ENCODE measurements at places on chromosomes 16 and 17. TPM values are rescaled to one million over a fixed set of nuclear protein-coding genes. Genes with fewer than 3 reads are reported as not detected.
A peak's percentile ranks its signal among the peaks of the same experiment; 100 is the strongest.

GRCh38 chr16:73022534-73022933, 25.4 kb downstream of the ZFHX3 start:
- no peak overlapping the region for H3K4me3 ChIP-seq
- no peaks in the 10 kb centered on the region for H3K4me1 ChIP-seq
- H3K36me3 ChIP-seq = no peaks in the 10 kb centered on the region
- no peaks in the 10 kb centered on the region for H3K27me3 ChIP-seq

- no peak for DNase-seq
- peaks cover 45% of the 10 kb centered on the region for H3K4me1 ChIP-seq
- peak overlapping the region; percentile 55 for H3K27ac ChIP-seq
- no peaks in the 10 kb centered on the region for H3K27me3 ChIP-seq
- peaks cover 14% of the 10 kb centered on the region for H3K36me3 ChIP-seq
Measured at GRCh38 chr17:57531648-57532504, 213.2 kb downstream of the CCDC182 start.

DNA sequence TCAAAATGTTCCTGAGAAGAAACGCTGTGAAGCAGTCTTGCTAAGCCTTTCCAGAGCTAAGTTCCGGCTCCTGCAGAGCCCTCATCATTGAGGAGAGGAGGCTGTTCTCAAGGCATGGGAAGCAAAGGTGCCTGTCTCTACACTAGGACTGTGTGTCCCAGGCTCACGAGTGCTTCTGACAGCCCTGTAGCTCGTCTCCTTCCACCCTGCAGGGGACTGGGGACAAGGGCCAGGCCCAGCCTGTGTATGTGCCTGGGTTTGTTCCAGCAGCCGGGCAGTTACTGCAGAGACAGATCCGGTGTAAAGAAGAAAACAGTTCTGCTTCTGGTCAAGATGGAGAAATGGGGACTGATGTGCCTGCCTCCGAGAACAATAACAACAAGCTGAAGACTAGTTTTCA, 156.0 kb downstream of the ENGASE start:
- H3K4me3 ChIP-seq = no peak overlapping the region
- H3K27ac ChIP-seq = no peak overlapping the region
- peaks cover 1% of the 10 kb centered on the region for H3K27me3 ChIP-seq
- DNase-seq = no peak
- H3K36me3 ChIP-seq = no peaks in the 10 kb centered on the region
- no peaks in the 10 kb centered on the region for H3K4me1 ChIP-seq

DNA sequence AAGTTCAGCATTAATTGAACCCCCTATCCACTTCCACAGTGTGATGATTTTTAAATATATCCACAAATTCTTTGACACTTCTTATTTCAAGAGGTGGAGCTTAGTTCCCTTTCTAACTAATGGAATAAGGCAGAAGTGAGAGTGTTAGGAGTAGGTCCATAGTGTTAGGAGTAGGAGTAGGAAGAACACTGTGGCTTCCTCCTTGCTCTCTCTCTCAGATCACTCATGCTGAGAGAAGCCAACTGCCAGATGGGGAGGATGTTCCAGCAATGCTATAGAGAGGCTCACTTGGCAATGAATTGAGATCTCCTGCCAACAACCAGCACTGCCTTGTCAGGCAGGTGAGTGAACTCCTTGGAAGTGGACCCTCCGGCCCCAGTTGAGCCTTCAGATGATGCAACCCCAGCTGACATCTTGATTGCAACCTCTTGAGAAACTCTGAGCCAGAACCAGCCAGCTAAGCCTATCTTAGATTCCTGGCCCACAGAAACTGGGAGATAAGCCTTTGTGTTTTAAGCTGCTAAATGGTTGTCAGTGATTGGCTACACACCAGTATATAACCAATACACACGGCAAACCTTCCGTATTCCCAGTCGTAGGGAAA, 44.3 kb downstream of the SPECC1 start:
- peaks cover 9% of the 10 kb centered on the region for H3K27me3 ChIP-seq
- no peaks in the 10 kb centered on the region for H3K4me1 ChIP-seq
- no peak for DNase-seq
- no peak overlapping the region for H3K4me3 ChIP-seq
- no peak overlapping the region for H3K27ac ChIP-seq
- no peaks in the 10 kb centered on the region for H3K36me3 ChIP-seq

GRCh38 chr16:15843635-15844279, 13.1 kb downstream of the MYH11 start:
- no peak for DNase-seq
- no peak overlapping the region for H3K27ac ChIP-seq
- no peaks in the 10 kb centered on the region for H3K36me3 ChIP-seq
- peaks cover 7% of the 10 kb centered on the region for H3K27me3 ChIP-seq

- no peak for DNase-seq
- no peaks in the 10 kb centered on the region for H3K4me1 ChIP-seq
- H3K27ac ChIP-seq = no peak overlapping the region
- peaks cover 26% of the 10 kb centered on the region for H3K27me3 ChIP-seq
Measured at GRCh38 chr17:4610656-4611055, 26.3 kb downstream of the SMTNL2 start.

DNA sequence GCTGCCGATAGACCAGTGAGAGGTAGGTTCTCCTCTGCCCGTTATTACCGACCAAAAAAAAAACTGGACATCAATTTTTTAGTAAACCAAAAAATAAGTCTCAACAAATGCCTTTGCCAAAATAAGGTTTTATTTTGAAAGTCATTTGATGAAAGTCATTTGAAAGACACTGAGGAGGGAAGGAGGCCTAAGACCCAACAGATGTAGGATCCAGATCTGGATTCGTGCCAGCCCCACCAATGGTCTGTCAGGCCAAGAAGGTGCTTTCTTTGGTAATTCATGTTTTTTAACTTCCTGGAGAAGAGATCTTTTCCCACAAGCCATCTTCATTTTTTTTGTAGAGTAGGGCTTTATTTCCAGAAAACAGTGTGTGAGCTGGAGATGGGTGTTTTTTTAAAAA, 18.1 kb downstream of the NTAN1 start:
- H3K36me3 ChIP-seq = peaks cover 33% of the 10 kb centered on the region
- H3K4me1 ChIP-seq = no peaks in the 10 kb centered on the region
- H3K4me3 ChIP-seq = no peak overlapping the region
- no peak for DNase-seq
- H3K27ac ChIP-seq = no peak overlapping the region

The WNK4 gene
- total RNA-seq = 0.29 TPM

DNA sequence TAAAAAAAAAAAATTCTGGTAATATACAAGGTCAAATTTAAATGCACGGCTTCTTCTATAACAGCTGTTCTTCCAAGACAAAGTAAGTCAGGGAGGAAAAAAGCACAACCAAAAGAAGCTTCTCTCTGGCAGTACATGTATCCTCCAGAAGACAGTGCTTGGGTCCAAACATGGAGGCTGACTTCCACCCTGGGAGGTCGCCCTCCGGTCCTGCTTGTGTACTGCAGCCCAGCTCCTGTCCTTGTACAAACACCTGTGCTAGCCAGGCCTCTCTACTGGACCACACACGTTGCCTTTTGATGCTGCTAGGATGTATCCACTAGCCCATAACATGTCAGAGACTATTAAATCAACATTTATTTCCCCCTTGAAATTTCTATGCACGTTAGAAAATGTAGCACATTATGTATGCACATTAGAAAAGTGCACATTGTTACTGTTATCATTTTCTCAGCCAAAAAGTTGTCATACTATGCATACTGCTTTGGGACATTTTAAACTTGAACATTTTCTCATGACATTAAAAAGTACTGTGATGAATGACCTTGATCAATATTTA, 21.9 kb downstream of the TEKT3 start:
- H3K4me3 ChIP-seq = no peak overlapping the region
- H3K27me3 ChIP-seq = peaks cover 5% of the 10 kb centered on the region
- DNase-seq = no peak
- H3K27ac ChIP-seq = no peak overlapping the region
- H3K36me3 ChIP-seq = no peaks in the 10 kb centered on the region
- H3K4me1 ChIP-seq = no peaks in the 10 kb centered on the region

GRCh38 chr17:80246266-80246681, 14.4 kb upstream of the RNF213 start:
- H3K4me1 ChIP-seq = no peaks in the 10 kb centered on the region
- no peak overlapping the region for H3K4me3 ChIP-seq
- no peaks in the 10 kb centered on the region for H3K27me3 ChIP-seq
- no peak overlapping the region for H3K27ac ChIP-seq
- H3K36me3 ChIP-seq = no peaks in the 10 kb centered on the region

GRCh38 chr17:45227101-45227925, 5.6 kb downstream of the FMNL1 start:
- H3K4me1 ChIP-seq = peaks cover 86% of the 10 kb centered on the region
- peak overlapping the region; percentile 97 for H3K27ac ChIP-seq
- no peaks in the 10 kb centered on the region for H3K27me3 ChIP-seq
- H3K36me3 ChIP-seq = peaks cover 20% of the 10 kb centered on the region
- no peak for DNase-seq

GRCh38 chr16:82609140-82609539, 17.6 kb upstream of the CDH13 start:
- H3K4me3 ChIP-seq = no peak overlapping the region
- H3K4me1 ChIP-seq = no peaks in the 10 kb centered on the region
- no peak for DNase-seq
- H3K27me3 ChIP-seq = peaks cover 6% of the 10 kb centered on the region
- H3K27ac ChIP-seq = no peak overlapping the region

DNA sequence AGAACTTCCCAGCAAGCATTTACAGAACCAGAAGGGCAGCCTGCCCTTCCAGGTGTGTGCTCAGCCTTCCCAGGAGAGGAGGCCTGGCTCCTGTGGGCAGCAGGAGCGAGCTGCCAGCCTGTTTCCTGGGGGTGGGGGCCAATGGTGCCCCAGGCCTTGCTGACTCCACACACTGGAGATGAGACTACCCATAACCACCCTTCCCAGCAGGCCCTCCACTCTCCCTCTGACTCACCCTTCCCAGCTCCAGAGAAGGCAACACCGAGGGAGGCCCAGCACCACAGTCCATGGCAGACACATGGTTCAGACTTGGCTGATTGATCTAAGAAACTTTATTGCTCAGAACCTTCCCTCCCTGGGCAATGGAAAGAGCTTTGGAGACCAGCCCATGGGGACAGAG, 1.8 kb upstream of the PRSS53 start:
- no peaks in the 10 kb centered on the region for H3K27me3 ChIP-seq
- H3K4me3 ChIP-seq = no peak overlapping the region
- DNase-seq = no peak
- H3K36me3 ChIP-seq = peaks cover 8% of the 10 kb centered on the region

GRCh38 chr17:43368740-43369506, 29.9 kb upstream of the ARL4D start:
- peak overlapping the region; percentile 91 for H3K4me3 ChIP-seq
- H3K27me3 ChIP-seq = no peaks in the 10 kb centered on the region
- H3K36me3 ChIP-seq = no peaks in the 10 kb centered on the region
- peaks cover 36% of the 10 kb centered on the region for H3K4me1 ChIP-seq
- DNase-seq = peak; percentile 64
- peak overlapping the region; percentile 100 for H3K27ac ChIP-seq

The TSPOAP1 gene
- total RNA-seq = 31.4 TPM

The DNAH17 gene
- 0.18 TPM for total RNA-seq

The TMEM106A gene
- 18.2 TPM for total RNA-seq

The TP53TG3B gene
- total RNA-seq = not detected

The NOD2 gene
- total RNA-seq = 7.3 TPM

The YWHAE gene
- total RNA-seq = 444 TPM

- no peak overlapping the region for H3K4me3 ChIP-seq
- H3K27ac ChIP-seq = no peak overlapping the region
- no peaks in the 10 kb centered on the region for H3K4me1 ChIP-seq
- peaks cover 8% of the 10 kb centered on the region for H3K27me3 ChIP-seq
- DNase-seq = no peak
Measured at GRCh38 chr16:74743668-74744299, 30.8 kb downstream of the FA2H start.

- H3K27me3 ChIP-seq = peaks cover 19% of the 10 kb centered on the region
- no peak overlapping the region for H3K4me3 ChIP-seq
- no peak for DNase-seq
- H3K36me3 ChIP-seq = no peaks in the 10 kb centered on the region
- no peaks in the 10 kb centered on the region for H3K4me1 ChIP-seq
- H3K27ac ChIP-seq = no peak overlapping the region
Measured at GRCh38 chr17:8614988-8615387, 15.5 kb downstream of the MYH10 start.

The CCDC200 gene
- 0.47 TPM for total RNA-seq

- H3K4me1 ChIP-seq = peaks cover 57% of the 10 kb centered on the region
- no peak for DNase-seq
- H3K27ac ChIP-seq = no peak overlapping the region
- H3K36me3 ChIP-seq = no peaks in the 10 kb centered on the region
Measured at GRCh38 chr17:63429766-63430165, 16.3 kb downstream of the CYB561 start.

GRCh38 chr16:47523342-47524006, 62.3 kb downstream of the PHKB start:
- no peak overlapping the region for H3K27ac ChIP-seq
- DNase-seq = no peak
- no peak overlapping the region for H3K4me3 ChIP-seq
- peaks cover 3% of the 10 kb centered on the region for H3K36me3 ChIP-seq

The KRT33B gene
- total RNA-seq = not detected

DNA sequence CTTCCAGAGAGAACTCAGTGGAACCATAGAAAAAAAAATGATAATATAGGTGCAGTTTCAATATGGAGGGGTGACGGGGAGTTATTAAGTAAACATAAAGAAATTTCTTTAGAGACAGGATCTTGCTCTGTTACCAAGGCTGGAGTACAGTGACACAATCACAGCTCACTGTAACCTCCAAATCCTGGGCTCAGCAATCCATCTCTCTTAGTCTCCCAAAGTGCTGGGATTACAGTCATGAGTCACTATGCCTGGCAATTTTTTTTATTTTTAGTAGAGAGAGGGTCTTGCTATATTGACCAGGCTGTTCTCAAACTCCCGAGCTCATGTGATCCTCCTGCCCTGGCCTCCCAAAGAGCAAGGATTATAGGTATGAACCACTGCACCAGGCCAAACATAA, 48.8 kb downstream of the NLRC5 start:
- no peak for DNase-seq
- H3K4me3 ChIP-seq = no peak overlapping the region
- peaks cover 80% of the 10 kb centered on the region for H3K4me1 ChIP-seq
- peak overlapping the region; percentile 77 for H3K27ac ChIP-seq
- no peaks in the 10 kb centered on the region for H3K27me3 ChIP-seq

The LGALS9B gene
- not detected for total RNA-seq

GRCh38 chr16:3577302-3577752, at the start of gene NLRC3:
Gene NLRC3, minus strand, starts transcription at chr16:3577403. Its CDS starts 12,367 bp downstream, at chr16:3565036.
- peaks cover 9% of the 10 kb centered on the region for H3K36me3 ChIP-seq
- H3K4me1 ChIP-seq = peaks cover 57% of the 10 kb centered on the region
- H3K27me3 ChIP-seq = no peaks in the 10 kb centered on the region
- peak within 1 kb of the TSS; percentile 96 for H3K4me3 ChIP-seq

- H3K4me3 ChIP-seq = peak overlapping the region; percentile 87
- H3K27ac ChIP-seq = peak overlapping the region; percentile 79
- H3K36me3 ChIP-seq = peaks cover 18% of the 10 kb centered on the region
- DNase-seq = peak; percentile 4
- H3K27me3 ChIP-seq = peaks cover 3% of the 10 kb centered on the region
- peaks cover 40% of the 10 kb centered on the region for H3K4me1 ChIP-seq
Measured at GRCh38 chr16:3879258-3879886, 1.1 kb downstream of the CREBBP start.

DNA sequence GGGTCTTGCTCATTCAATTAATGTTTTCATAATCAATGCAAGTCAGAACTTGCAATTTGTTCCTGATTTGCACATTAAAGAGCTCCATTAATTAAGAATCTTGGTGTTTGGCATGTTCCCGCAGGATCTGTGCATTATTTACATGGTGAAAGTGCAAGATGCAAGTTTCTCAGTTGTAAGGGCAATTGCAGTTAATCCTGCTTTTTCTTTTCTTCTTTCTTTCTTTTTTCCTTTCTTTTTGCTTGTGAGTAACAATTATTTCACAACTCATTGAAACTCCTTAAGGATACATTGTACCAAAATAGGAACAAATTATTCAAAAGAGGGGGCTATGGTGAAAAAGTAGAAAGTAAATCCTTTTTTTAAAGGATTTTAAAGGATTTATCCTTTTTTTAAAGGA, 24.2 kb downstream of the AATF start:
- peaks cover 33% of the 10 kb centered on the region for H3K4me1 ChIP-seq
- H3K36me3 ChIP-seq = peaks cover 23% of the 10 kb centered on the region
- H3K4me3 ChIP-seq = no peak overlapping the region
- no peak for DNase-seq
- H3K27me3 ChIP-seq = no peaks in the 10 kb centered on the region
